ENCODE measurements at places on chromosomes 1 and 21.

GRCh38 chr21:22965455-22966135, 1967.4 kb downstream of the NCAM2 start:
- no peak for DNase-seq

- no peak for DNase-seq
These were observed 32.1 kb downstream of the FAM151A start for GRCh38 chr1:54591127-54591756.

DNA sequence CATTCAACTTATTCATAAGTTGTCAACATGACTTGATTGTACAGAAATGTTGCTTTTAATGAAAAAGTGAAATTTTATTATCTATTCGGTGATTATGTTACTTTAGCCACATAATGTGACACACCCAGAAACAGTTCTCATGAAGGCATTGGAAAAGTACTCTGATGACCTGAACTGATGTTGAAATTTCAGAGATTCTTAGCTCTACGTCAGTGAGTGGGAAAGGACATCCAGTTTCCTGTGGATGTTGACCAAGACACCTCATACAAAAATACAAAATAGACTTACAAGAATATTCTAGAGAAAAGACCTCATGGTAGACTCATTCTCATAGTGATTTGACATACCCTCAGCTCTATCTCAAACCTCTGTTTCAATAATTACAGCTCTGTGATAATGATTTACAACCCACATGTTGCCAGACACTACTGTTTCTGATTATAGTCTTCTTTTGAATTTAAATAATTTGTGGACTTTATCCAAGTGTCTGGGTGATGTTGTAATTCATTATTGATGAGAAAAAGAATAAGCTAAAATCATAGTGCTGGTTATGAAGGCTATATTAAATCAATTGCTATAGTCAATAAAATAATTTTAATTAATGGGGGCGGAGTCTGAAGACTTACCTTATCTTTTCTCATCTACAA, 37.3 kb downstream of the KCNK2 start:
- DNase-seq: no peak

DNA sequence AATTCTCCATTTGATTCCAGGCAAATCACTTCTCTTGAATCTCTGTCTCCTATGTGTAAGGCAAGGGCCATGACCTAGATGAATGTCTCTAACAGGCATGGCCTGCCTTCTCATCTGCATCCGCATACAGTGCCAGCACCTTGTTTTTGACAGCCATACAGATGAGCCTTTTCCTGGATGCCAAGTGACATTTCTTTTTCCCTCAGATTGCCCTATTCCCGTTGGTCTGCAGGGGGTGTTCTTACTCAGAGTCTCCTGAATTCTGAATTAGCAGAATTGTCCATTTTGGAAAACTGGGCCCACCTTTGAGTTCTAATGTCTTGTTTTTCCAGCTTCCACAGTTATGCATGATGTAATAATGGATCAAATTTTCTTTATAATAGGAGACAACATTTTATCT, 88.0 kb upstream of the ADAR start:
- DNase-seq: no peak

DNA sequence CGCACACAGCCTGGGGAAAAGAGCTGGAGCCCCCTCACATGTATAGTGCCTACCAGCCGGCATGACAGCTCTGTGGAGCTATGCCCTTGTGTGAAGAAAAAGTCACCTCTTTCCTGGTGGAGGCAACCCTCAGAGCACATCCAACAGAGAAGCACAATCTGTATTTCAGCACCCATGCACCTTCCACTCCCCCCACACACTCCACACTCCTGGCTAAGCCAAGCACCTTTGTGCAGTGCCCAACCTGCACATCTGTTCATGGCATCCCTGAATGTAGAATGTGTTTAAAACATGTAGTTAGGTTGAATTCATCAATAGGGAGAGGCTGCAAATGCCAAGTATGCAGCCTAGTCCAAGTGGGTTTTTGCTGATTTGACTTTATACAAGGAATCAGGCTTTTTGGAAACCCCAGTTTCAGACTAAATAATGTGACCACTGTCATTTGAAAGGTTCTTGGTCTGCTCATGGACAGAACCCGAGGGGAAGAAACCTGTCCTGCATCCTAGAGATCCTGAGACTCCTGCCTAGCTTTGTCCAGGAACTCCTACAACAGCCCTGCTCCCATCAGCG, 197.1 kb downstream of the TOMM20 start:
- peak; percentile 23 for DNase-seq

GRCh38 chr1:28037946-28038345, 50.5 kb downstream of the EYA3 start:
- DNase-seq: no peak

DNA sequence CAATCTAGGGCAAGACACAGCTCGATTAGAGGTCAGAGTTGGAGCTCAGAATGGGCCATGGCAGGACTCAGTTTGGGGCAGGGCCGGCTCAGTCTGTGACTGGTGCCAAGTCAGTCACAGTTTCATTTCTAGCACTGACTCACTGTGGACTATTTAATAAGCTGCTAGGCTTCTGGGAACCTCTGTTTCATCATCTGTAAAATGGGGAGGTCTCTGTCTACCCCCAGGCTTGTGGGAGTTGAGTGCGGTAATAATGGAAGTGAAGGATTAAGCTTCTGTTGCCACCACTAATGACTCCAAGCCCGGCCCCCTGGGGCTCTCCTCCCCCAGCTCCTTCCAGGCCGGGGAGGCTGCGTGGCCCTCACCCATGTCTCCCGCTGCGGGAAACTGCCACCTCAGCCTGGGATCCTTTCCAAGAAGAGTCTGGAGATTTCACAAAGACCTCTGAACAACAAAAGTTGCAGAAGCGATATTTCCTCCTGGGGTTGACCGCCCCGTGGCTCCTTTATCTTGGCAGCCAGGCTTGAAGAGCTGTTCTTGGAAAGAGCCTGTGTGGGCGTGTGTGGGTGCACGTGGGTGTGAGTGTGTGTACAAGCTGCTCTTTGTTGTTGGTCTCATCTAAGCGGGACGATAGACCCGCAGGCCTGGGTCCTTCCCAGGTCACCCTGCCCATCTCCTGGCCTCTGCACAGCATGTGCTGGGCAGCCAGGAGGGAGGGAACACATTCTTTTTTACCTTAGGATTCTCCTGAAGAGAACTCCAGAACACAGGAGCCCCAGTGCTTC, 29.1 kb downstream of the KNCN start:
- DNase-seq: peak; percentile 46

DNA sequence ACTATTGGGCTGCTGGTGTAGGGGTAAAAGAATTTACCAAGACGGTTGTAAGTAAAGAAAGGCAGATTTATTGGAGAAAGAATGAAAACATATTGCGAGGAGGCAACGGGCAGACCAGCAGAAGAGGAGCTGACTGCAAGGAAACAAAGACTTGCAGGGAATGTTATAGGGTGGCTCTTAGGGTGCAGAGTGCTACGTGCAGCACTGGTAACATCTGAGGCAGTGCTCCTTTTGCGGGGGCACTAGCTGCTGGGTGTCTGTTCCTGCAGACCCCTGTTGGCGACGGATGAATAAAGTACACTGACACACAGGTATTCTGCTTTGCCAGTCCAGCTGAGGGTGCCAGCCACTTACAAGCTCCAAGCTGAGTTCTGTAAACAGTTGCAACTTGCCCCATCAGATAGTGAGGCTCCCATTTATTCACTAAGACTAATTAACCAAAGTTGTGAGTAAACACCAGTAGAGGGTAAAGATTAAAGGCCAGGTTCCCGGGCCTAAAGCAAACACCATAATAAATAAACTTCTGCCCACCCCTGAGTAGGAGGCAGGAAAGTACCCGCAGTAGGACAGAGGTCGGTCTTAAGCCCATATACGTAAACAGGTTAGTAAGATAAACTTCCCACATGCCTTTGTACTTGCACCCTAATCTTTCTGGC, 140.2 kb upstream of the KCNK1 start:
- DNase-seq: no peak

GRCh38 chr1:173733912-173734311, 19.1 kb downstream of the KLHL20 start:
- no peak for DNase-seq

GRCh38 chr1:218787826-218788225, 385.9 kb upstream of the LYPLAL1 start:
- no peak for DNase-seq

Measured in activated T-cell treated with anti-CD3 and anti-CD28 coated beads, Interleukin-2, amount 50 U/mL, for 24 hours (primary cell).